Thoracic aorta (tissue), 2 donors: ENCODE measurements at places on chromosomes 5 and 9. TPM values are rescaled to one million over a fixed set of nuclear protein-coding genes. Genes with fewer than 3 reads are reported as not detected.
A peak's percentile ranks its signal among the peaks of the same experiment; 100 is the strongest.

Gene GABRB2
- 0.27 TPM for total RNA-seq

Gene NIPBL
- 50.8 TPM for total RNA-seq

Gene FAM81B
- total RNA-seq = not detected

Gene ITGA1
- total RNA-seq = 169 TPM

Gene LCN15
- not detected for total RNA-seq

Gene SLC22A5
- total RNA-seq = 30.8 TPM

Gene CCDC192
- total RNA-seq = not detected

Gene LOX
- total RNA-seq = 32.9 TPM

Gene MCTP1
- 256 TPM for total RNA-seq

- no peak overlapping the region for H3K4me3 ChIP-seq
- H3K36me3 ChIP-seq = no peaks in the 10 kb centered on the region
- no peak for DNase-seq
- no peaks in the 10 kb centered on the region for H3K27me3 ChIP-seq
- H3K27ac ChIP-seq = no peak overlapping the region
These were observed 144.8 kb downstream of the HSPA4 start for GRCh38 chr5:133196441-133197085.

GRCh38 chr9:92402360-92402759 is 2.0 kb downstream of the OGN start:
- H3K36me3 ChIP-seq = peaks cover 10% of the 10 kb centered on the region
- no peak for DNase-seq
- H3K4me3 ChIP-seq = peak overlapping the region; percentile 75
- peaks cover 16% of the 10 kb centered on the region for H3K4me1 ChIP-seq
- H3K27ac ChIP-seq = peak overlapping the region; percentile 75
- H3K27me3 ChIP-seq = no peaks in the 10 kb centered on the region

- no peak overlapping the region for H3K4me3 ChIP-seq
- H3K27me3 ChIP-seq = no peaks in the 10 kb centered on the region
- no peaks in the 10 kb centered on the region for H3K36me3 ChIP-seq
These were observed 51.3 kb upstream of the IRX4 start for GRCh38 chr5:1934056-1934394.

DNA sequence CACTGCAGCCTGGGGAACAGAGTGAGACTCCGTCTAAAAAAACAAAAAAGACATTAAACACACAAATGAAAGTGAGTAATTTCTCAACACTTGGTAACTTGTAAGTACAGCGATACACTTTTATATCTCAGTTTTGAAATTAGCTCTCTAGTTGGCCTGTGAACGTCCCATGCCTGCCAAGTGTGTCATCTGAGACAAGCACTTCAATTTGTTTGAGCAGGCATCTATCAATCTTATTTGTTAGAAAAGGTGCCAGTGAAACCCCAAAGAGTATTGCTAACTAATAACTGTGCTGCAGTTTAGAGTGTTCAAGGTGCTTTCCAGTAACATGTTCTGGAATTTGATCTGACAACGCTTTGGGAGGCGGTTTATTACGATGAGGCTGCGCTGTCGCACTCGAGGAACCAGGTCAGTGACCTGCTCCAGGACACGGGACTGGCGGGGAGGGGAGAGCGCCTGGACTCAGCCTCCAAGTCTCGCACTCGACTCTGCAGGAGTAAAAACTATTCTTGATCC is 1.1 kb upstream of the SPIN1 start:
- H3K4me3 ChIP-seq = peak overlapping the region; percentile 95
- H3K27ac ChIP-seq = peak overlapping the region; percentile 86
- peaks cover 9% of the 10 kb centered on the region for H3K4me1 ChIP-seq
- no peaks in the 10 kb centered on the region for H3K36me3 ChIP-seq
- H3K27me3 ChIP-seq = no peaks in the 10 kb centered on the region

- H3K4me3 ChIP-seq = no peak overlapping the region
- peaks cover 10% of the 10 kb centered on the region for H3K4me1 ChIP-seq
- H3K27ac ChIP-seq = no peak overlapping the region
- no peaks in the 10 kb centered on the region for H3K27me3 ChIP-seq
These were observed 46.9 kb downstream of the LARP1 start for GRCh38 chr5:154802050-154802449.

GRCh38 chr9:5578018-5578697 is 50.7 kb upstream of the RIC1 start:
- H3K4me1 ChIP-seq = peaks cover 8% of the 10 kb centered on the region
- no peak overlapping the region for H3K4me3 ChIP-seq
- no peak for DNase-seq
- H3K27me3 ChIP-seq = no peaks in the 10 kb centered on the region
- no peaks in the 10 kb centered on the region for H3K36me3 ChIP-seq
- H3K27ac ChIP-seq = peak overlapping the region; percentile 42

DNA sequence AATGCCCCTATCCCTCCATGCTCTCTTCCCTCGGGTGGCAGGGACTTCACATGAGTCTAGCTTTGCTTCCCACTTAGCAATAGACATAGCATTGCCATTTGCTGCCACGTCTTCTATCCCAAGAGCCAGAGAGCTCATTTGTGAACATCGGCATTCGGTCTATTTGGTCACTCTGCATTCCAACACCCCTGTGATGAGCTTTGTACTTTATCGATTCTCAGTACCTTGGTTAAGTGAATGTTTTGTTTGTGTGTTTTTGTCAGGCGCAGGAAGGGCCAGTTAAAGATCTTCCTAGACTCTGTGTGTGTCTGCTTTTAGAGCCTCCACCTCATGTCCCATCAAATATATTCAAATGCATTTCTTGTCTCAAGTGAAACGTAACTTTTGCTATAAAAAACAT is 141.7 kb downstream of the TARS1 start:
- H3K27ac ChIP-seq = no peak overlapping the region
- no peaks in the 10 kb centered on the region for H3K27me3 ChIP-seq
- no peaks in the 10 kb centered on the region for H3K36me3 ChIP-seq
- DNase-seq = no peak

GRCh38 chr5:129724647-129725046 is 23.2 kb upstream of the MINAR2 start:
- H3K4me3 ChIP-seq = no peak overlapping the region
- H3K36me3 ChIP-seq = no peaks in the 10 kb centered on the region
- no peak overlapping the region for H3K27ac ChIP-seq
- no peaks in the 10 kb centered on the region for H3K4me1 ChIP-seq
- H3K27me3 ChIP-seq = no peaks in the 10 kb centered on the region

DNA sequence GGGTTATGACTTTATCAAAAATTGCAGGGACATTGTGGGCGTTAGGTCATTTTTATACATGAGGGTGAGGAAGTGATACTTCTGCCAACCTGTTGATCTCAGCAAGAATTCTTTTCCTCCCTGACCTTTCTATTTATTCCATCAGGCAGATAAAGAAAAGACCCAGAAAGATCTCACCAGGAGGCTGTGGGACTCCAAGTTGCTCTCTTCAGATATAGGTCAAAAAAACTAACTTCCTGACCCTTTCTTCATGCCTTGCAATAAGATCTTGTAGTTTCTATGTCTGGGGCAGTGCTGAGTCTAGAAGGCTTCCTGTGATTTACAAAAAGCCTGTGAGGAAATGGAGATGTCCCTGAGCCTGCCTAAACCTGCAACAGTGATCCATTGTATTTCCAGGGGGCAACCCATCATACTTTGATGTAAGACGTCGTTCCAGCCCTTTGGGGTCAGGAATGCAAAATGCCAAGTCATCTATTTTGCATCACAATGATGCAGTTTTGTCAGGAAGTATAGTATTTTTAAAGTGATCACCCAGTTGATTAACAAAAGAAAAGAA is 22.0 kb upstream of the PIK3R1 start:
- H3K4me1 ChIP-seq = peaks cover 38% of the 10 kb centered on the region
- no peaks in the 10 kb centered on the region for H3K27me3 ChIP-seq
- H3K27ac ChIP-seq = peak overlapping the region; percentile 79
- H3K36me3 ChIP-seq = no peaks in the 10 kb centered on the region
- no peak for DNase-seq
- no peak overlapping the region for H3K4me3 ChIP-seq

GRCh38 chr5:71533615-71534014 is 53.5 kb upstream of the MCCC2 start:
- H3K36me3 ChIP-seq = no peaks in the 10 kb centered on the region
- H3K27ac ChIP-seq = peak overlapping the region; percentile 31
- H3K4me3 ChIP-seq = no peak overlapping the region

DNA sequence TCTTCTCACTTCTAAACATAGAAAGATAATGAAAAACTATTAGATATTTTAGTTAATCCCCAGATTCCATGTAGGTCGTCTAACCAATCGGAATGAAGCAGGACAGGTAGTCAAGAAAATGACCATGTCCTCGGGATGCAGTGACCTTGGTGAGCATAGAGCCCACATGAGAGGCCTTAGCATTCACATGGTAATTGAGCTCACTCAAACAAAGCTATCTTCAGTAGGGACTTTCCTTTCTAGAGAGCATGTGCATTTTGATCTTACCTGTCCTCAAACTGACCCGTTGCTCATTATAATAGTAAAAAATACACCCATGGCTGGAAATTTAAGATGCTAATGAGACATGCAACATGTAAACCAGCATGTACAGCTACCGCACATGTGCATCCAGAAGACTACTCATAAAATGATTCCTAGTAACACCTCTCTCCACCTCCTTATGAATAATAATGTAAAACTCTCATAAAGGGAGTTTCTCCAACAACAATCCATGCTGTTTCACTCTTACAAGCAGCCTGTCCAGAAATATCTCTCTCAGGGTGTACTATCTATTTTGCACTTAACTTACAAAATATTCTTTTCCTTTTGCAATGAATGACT is 274.0 kb upstream of the CDH9 start:
- no peaks in the 10 kb centered on the region for H3K4me1 ChIP-seq
- no peak overlapping the region for H3K4me3 ChIP-seq

DNA sequence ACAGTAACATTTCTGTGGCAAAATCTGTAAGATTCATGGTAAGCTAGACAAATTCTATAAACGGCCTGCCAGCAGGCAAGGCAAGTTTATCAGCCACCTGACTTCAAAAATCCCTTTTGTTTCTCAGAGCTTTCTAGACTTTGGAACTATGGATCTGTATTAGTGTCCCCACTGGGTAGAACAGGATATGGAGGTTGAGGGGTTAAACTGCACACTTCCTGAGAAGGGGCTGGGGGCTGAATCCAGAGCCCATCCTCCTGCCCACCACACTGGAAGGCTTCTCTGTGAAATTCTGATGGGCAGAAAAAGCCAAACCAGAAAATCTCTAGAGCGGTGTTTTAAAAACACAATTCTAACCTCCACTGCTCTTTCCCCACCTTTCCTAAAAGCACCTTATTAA is 128.7 kb downstream of the ENTREP1 start:
- no peaks in the 10 kb centered on the region for H3K27me3 ChIP-seq
- no peak overlapping the region for H3K27ac ChIP-seq
- H3K4me1 ChIP-seq = no peaks in the 10 kb centered on the region
- H3K4me3 ChIP-seq = no peak overlapping the region
- DNase-seq = no peak
- peaks cover 8% of the 10 kb centered on the region for H3K36me3 ChIP-seq

DNA sequence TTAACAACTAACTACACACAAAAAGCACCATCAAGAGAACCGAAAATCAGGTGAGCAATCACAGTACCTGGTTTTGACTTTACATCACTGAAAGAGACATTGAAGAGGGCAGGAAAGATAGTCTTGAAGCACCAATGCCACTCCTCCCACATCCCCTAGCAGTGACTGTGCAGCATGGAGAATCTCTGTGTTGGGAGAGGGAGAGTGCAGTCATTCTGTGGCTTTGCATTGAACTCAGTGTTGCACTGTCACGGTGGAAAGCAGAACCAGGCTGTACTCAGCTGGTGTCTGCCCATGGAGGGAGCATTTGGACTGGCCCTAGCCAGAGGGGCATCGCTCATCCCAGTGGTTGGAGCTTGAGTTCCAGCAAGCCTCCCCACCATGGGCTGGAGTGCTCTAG is 40.4 kb downstream of the C5 start:
- no peak for DNase-seq
- H3K4me3 ChIP-seq = no peak overlapping the region
- no peak overlapping the region for H3K27ac ChIP-seq
- H3K4me1 ChIP-seq = no peaks in the 10 kb centered on the region

- no peak overlapping the region for H3K4me3 ChIP-seq
- no peaks in the 10 kb centered on the region for H3K36me3 ChIP-seq
- no peaks in the 10 kb centered on the region for H3K27me3 ChIP-seq
- H3K27ac ChIP-seq = no peak overlapping the region
- no peak for DNase-seq
- peaks cover 9% of the 10 kb centered on the region for H3K4me1 ChIP-seq
These were observed 23.3 kb downstream of the CSF2 start for GRCh38 chr5:132096904-132097303.

DNA sequence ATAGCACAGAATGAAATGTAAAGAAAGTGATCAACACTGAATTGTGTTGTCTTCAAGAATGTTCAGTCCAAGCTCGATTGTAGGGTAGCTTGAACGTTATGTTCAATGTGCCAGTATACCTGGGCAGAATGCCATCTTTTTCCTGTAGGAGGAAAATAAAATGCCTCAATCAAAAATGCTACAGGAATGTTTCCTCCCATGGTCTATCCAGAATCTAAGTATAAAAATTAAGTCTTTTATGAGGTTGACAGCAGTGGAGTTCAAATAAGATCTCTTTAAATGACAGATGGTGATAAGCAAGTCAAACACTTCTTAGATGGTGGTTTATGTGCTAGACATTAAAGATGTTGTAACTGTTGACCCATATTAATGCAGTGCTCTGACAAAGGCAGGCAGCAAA is 488.6 kb downstream of the CSNK1G3 start:
- H3K4me1 ChIP-seq = no peaks in the 10 kb centered on the region
- H3K27me3 ChIP-seq = no peaks in the 10 kb centered on the region
- H3K27ac ChIP-seq = no peak overlapping the region
- H3K36me3 ChIP-seq = no peaks in the 10 kb centered on the region

- H3K4me3 ChIP-seq = no peak overlapping the region
- H3K27me3 ChIP-seq = no peaks in the 10 kb centered on the region
- H3K36me3 ChIP-seq = no peaks in the 10 kb centered on the region
- H3K4me1 ChIP-seq = no peaks in the 10 kb centered on the region
These were observed 15.2 kb upstream of the TERT start for GRCh38 chr5:1310118-1310517.

DNA sequence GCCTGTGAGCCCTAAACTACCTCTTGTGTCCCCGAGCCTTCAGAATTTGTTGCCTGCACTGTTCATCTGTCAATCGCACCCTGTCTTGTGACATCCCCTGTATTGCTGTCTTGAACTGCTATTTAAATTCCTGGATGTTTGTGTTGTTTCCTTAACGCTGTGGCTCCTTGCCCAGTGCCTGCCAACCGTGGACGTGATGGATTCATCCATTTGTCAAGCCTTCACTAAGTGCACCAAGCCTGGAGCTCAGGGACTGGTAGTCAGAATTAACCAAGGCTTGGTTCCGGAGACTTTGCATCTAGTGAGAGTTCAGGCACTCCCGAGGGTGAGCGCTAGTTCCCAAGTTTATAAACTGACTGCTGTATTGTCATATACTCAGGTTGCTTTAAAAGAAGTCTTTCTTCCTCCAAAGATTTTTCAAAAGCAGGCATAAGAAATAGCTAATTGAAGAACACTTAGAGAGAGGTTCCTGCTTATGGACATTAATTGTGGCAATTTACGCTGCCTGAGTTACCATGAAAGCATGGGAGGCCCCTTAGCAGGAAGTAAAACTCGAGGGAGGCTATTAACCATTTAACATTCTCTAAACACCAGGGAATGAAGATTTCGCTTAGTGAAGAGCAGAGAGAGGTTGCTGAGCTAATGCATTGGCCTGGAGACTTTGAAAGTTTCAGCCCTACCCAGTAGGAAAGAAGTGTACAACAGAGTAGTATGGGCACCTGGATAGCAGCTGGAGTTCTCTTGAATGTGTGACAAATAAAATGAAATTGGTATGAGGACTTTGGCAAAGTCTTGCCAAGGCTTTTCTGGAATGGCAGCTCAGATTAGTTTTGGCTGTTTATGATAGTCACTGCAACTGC is 29.0 kb downstream of the RGS3 start:
- H3K27ac ChIP-seq = peak overlapping the region; percentile 88
- H3K4me1 ChIP-seq = peaks cover 76% of the 10 kb centered on the region
- no peaks in the 10 kb centered on the region for H3K36me3 ChIP-seq
- no peaks in the 10 kb centered on the region for H3K27me3 ChIP-seq
- H3K4me3 ChIP-seq = no peak overlapping the region

GRCh38 chr5:60066502-60066901 is 173.0 kb upstream of the PDE4D start:
- no peaks in the 10 kb centered on the region for H3K4me1 ChIP-seq
- DNase-seq = no peak
- no peaks in the 10 kb centered on the region for H3K27me3 ChIP-seq
- no peak overlapping the region for H3K27ac ChIP-seq
